ENCODE measurements at places on chromosomes 3 and 15.

DNA sequence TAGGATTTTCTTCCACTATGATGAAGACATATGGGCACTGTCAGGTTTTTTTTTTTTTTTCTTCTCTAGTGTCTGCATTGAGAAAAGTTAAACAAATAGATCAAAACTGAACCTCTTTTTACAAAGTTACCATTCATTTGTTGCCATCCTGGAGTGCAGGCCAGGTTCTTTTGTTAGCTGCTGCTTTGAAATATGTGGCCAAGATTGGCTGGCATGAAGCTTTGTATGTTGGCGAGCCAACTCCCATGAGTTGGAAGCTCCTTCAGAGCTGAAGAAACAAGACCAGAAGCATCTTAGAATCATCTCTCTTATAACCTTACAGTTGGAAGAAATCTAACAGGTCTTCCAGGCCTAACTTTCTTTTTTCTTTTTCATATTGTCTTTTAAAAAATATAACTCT lies 346.5 kb downstream of the THSD4 start:
- DNase-seq = no peak

- DNase-seq = no peak
Measured at GRCh38 chr3:195154793-195155535, 116.0 kb downstream of the XXYLT1 start.

DNA sequence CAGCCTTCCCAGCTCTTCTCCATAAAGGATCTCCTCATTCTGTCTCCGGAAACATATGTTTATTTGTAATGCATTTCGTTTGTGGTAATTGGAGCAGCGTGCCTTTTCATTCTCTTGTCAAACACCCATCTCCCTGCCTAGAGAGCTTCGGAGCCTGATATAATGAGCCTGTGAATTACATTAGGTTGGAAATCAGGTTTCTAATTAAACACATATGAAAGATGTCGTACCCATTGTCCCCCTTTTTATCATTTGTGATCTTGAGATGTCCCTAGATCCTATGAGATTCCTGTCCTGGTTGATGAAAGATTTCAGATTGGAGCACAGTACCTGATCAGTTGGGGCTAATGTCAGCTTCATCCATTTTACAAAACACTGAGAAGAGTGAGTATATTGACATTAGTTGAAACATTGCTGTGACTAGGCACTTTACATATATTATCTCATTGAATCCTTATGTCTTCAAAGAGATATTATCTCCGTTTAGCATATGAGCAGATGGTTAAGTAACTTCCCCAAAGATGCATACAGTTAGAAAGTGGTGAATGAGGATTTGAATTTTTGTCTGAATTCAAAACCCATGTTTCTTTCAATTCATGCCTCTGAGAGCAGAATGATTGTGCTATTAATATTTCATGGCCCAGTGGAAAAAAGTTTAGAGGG lies 23.1 kb downstream of the SYN2 start:
- DNase-seq = no peak

DNA sequence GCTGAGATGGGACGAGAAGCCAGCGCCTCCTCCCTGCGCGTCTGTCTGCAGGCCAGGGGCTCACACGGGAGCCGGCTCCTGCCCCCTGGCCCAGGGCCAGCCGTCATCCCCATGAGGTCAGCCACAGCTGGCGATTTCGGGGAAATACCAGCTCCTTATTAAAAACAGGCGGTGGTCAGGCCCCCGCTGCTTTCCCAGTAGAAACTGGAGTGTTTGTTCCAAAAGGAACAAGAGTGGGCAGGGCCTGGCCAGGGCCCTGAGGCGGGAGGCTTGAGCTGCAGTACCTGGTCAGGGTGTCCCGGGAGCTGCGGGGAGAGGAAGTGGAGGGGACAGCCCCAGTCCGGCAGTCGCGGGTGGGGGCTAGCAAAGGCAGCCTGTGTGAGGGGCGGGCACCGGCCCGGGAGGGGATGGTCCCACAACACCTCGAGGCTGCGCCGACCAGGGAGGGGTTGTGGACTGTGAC lies 17.8 kb downstream of the MYL3 start:
- no peak for DNase-seq

DNA sequence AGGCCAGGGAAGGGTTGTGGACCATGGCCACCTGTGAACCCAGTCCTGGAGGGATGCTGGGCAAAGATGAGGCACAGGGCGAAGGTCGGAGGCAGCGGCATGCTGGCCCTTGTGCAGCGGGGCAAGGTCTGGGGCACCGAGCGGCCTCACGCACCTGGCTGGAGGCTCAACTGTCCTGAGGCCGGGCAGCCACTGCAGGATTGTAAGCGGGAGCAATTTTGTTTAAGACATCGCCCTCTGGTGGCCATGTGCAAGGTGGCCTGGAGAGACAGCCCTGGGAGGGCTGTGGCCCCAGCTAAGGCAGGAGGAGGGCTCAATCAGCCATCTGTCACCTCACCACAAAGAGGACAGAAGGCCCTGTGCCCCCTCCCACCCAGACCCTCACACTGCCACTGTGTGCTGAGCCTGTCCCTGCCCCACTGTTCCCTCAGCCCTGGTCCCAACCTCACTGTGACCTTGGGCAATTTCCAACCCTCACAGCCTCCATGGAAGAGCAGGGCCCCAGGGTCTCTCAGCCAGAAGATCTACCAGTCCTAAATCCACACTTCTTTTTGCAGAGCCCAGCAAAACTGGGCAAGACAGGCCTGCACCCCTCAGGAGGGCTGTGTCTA lies 46.2 kb downstream of the TPRA1 start:
- peak; percentile 72 for DNase-seq

Measured in iPS DF 6.9 (cell line).